ENCODE measurements at places on chromosomes 6 and 20. TPM values are rescaled to one million over a fixed set of nuclear protein-coding genes. Genes with fewer than 3 reads are reported as not detected.

PLA2G7 gene
- total RNA-seq = 1.7 TPM

FAM110A gene
- 107 TPM for total RNA-seq

SAMD10 gene
- total RNA-seq = 11.1 TPM

MUC21 gene
- total RNA-seq = not detected

KHDC1L gene
- total RNA-seq = not detected

PRSS35 gene
- not detected for total RNA-seq

ME1 gene
- total RNA-seq = 17.4 TPM

TREM2 gene
- not detected for total RNA-seq

MYL9 gene
- 14.9 TPM for total RNA-seq

IL20RA gene
- total RNA-seq = 179 TPM

TXLNB gene
- not detected for total RNA-seq

ADAM33 gene
- total RNA-seq = 13.2 TPM

ACTL10 gene
- total RNA-seq = 2.1 TPM

ZBP1 gene
- 0.19 TPM for total RNA-seq

KIAA0408 gene
- 3.0 TPM for total RNA-seq

SNX5 gene
- total RNA-seq = 68.0 TPM

ADGRG6 gene
- total RNA-seq = 47.1 TPM

RAB32 gene
- 16.0 TPM for total RNA-seq

GRM1 gene
- not detected for total RNA-seq

Data from lower leg skin (tissue), 4 donors.